Placental pericyte (primary cell): ENCODE measurements at places on chromosomes 11 and 22. TPM values are rescaled to one million over a fixed set of nuclear protein-coding genes. Genes with fewer than 3 reads are reported as not detected.

Gene KCNQ1OT1
- total RNA-seq, result 3.5 and 4.2 TPM in 2 replicates

Gene TMEM121B
- total RNA-seq, result under 0.01 TPM in 1 of 2 replicates, not detected in the other

Gene MUC2
- total RNA-seq, result not detected in 2 replicates

Gene CCND1
- total RNA-seq, result 247 and 2,138 TPM in 2 replicates
